ENCODE measurements at places on chromosomes 12 and 14.

- DNase-seq = no peak
These were observed 304.1 kb downstream of the EGLN3 start for GRCh38 chr14:33646692-33647260.

GRCh38 chr12:18139989-18140596, 50.1 kb upstream of the RERGL start:
- DNase-seq = no peak

- DNase-seq = no peak
These were observed 35.8 kb downstream of the KLRK1 start for GRCh38 chr12:10354071-10354470.

- DNase-seq = no peak
These were observed 49.4 kb downstream of the SLC25A47 start for GRCh38 chr14:100372357-100373048.

GRCh38 chr12:83784298-83784890, 1097.7 kb downstream of the TMTC2 start:
- DNase-seq = no peak

- no peak for DNase-seq
These were observed 344.9 kb downstream of the FSCB start for GRCh38 chr14:44162197-44162596.

- no peak for DNase-seq
These were observed 4.4 kb downstream of the ZFP36L1 start for GRCh38 chr14:68788275-68788995.

DNA sequence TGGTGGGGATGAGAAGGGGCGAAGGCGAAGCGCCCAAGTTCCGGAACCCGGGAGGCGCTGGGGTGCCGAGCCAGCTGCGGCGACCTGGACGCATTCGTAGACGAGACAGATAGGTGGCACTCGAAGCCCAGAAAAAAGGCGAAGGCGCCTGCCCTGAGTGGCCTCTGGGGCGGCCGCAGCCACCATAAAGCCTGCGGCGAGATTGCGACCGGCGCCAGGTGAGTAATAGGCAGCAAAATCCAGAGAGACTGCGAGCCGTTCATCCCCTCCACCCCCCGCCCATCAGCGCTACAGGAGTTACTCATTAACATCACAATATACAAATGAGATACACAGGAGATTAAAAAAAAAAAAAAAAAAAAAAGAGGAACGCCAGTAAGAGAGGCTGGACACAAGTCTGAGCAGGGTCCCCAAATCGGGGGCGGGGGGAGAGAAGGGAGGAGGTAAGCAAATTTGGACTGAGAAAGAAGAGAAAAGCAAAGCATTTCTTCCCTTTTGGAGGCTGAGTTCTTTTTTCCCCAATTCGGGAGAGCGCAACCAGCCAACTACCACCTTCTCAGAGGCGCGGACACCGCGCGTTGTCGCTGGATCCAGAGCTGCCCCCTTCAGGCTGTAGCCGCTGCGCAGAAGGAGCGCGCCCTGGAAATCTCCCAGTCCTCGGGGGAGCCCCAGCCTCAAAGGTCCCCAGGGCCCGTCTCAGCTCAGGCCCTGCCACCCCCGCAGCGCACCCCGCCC, 15.7 kb downstream of the TBX3 start:
- no peak for DNase-seq

DNA sequence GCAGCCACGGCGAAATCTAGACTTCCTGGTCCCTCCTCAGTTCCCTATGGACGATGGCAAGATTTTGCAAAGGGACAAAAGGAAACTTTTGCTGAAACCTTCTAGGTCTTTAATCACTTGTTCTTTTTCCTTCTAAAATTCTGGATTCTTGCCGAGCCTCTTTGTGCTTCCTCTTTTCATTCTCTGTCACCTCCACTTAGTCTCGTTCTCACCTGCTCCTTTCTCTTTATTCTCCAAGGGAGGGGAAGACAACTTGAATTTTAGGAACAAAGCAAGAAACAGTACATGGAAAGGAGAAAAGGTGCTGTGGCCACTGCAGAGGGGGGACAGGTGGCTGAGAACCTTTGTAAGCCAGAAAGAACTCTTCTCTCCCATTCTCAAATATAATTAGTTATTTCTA, 194.8 kb downstream of the CACNA1C start:
- DNase-seq = no peak

- DNase-seq = no peak
These were observed 107.0 kb downstream of the ETV6 start for GRCh38 chr12:11756523-11756922.

DNA sequence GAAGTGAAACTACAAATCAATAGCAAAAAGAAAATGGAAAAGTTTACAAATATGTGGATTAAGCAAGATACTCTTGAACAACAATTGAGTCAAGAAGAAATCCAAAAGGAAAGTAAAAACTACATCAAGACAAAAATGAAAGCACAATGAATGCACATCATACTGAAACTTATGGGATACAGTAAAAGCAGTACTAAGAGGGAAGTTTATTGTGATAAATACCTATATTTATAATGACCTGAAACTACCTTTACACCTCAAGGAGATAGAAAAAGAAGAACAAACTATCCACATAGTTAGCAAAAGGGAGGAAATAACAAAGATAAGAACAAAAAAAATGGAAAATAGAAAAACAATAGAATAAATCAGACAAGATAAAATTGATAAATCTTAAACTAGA, 375.0 kb downstream of the TRHDE start:
- no peak for DNase-seq

GRCh38 chr12:87795555-87795954, 233.6 kb downstream of the C12orf50 start:
- DNase-seq = no peak

GRCh38 chr12:12447236-12447635, 90.4 kb downstream of the BORCS5 start:
- DNase-seq = no peak

- no peak for DNase-seq
These were observed 252.7 kb downstream of the LRFN5 start for GRCh38 chr14:41859336-41859735.

- DNase-seq = no peak
These were observed 38.4 kb downstream of the PPM1A start for GRCh38 chr14:60287452-60287851.

DNA sequence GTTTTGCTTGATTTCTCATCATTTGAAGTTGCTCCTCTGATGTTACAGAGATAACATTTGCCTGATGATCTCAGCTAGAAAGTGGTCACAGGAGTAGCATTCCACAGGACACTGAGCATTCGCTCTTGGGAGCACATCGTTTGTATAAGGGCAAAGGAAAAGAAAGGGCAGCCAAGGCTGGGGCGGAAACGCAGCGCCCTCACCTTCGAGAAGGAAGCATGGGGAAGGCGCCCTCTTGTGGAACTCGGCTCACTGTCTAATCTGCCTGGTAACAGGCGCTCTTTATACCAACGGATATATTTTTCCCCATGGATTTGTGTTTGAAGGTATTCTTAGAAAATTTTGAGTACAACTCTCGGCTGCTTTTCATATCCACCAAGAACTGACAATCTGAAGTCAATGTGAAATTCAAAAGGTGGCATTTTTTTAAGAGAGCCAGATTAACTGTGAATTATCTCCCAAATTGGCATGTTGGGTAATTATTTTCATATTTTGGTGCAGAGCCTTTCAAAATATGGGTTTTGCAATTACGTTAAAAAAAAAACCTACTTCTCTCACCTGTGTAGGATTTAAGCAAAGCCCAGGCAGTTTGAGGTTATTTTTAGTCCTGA, 172.7 kb downstream of the CAND1 start:
- peak; percentile 81 for DNase-seq

GRCh38 chr14:95123891-95124579, 33.3 kb downstream of the DICER1 start:
- no peak for DNase-seq

- no peak for DNase-seq
These were observed 326.1 kb downstream of the PDZRN4 start for GRCh38 chr12:41514021-41514777.

GRCh38 chr12:98123021-98123461, 392.3 kb upstream of the TMPO start:
- DNase-seq = no peak

- no peak for DNase-seq
These were observed 85.8 kb downstream of the LLPH start for GRCh38 chr12:66044731-66045130.

GRCh38 chr14:53515276-53515675, 362.2 kb upstream of the DDHD1 start:
- no peak for DNase-seq

DNA sequence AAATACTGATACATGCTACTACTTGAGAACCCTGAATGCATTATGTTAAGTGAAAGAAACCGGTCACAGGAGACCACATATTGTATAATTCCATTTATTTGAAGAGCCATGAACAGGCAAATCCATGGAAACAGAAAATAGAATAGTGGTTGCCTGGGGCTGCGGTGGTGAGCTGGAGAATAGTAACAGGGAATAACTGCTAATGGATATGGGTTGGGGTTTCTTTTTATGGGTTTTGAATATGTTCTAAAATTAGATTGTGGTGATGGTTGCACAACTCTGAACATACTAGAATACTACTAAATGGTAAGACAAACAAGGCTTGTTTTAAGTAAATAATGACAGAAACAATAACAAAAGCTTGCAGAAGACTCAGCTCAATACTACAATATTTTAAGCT, 293.0 kb downstream of the BTG1 start:
- DNase-seq = no peak

DNA sequence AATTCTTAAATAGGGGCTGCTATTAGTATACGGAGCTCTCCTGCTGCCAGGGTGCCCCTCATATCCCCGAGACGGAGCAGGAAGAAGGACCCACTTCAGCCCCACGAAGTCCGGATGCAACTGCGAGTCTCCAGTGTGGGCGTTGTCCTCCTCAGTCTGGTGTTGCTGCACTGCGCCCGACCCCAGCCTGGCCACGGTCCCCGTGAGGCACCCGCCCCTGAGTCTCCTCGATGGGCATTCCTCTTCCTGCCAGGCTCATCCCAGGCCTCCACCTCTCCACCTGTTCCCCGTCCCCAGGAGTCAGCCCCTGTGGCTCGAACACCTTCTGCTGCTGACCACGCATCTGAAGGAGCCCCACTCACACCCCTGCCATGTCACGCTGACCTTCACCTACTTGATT, 68.1 kb upstream of the SFSWAP start:
- DNase-seq = no peak

- DNase-seq = no peak
These were observed 368.0 kb downstream of the TMEM121 start for GRCh38 chr14:105894125-105894977.

- no peak for DNase-seq
These were observed 20.9 kb downstream of the SLCO1C1 start for GRCh38 chr12:20716037-20716436.

GRCh38 chr12:66168410-66168809, 1.4 kb downstream of the TMBIM4 start:
- no peak for DNase-seq

DNA sequence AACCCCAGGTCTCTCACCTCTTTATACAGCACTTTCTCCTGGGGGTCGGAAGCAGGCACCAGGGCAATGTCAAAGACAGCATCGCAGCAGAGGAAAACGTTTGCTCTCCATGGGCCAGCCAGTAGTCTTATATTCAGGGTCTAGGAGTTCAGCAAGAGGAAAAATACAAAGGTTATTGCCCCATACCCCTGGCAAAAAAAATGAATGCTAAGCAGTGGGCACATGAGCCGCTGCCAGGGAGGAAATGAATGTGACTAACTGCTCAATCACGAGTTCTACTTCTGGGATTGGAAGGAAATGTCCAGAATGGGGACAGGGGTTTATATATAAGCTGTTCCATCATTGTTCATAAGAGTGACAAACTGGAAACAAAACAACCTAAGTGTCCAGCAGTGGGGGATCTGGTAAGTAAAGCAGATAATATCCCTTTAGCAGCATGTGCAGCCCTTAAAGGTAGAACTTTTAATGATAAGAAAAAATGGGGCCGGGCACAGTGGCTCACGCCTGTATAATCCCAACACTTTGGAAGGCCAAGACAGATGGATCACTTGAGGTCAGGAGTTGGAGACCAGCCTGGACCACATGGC, 53.8 kb downstream of the PHETA1 start:
- DNase-seq = no peak

DNA sequence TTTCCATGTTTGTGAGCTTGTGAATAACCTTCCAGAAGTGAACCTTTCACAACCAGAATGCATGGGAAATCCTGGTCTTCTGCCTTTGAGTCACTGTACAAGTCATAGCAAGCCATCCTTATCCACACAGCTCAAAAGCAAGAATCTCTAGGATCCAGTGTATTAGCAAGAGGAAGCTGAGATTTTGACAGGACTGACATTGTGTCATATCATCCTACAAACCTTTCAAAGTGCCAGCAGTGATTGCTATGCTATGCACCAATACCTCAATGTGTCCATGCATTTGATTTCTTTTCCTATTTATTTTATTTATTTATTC, 13.5 kb upstream of the NRDE2 start:
- no peak for DNase-seq

- no peak for DNase-seq
These were observed 125.4 kb downstream of the SAMD4A start for GRCh38 chr14:54692284-54692772.

GRCh38 chr14:81972601-81973000, 438.9 kb upstream of the SEL1L start:
- DNase-seq = no peak

DNA sequence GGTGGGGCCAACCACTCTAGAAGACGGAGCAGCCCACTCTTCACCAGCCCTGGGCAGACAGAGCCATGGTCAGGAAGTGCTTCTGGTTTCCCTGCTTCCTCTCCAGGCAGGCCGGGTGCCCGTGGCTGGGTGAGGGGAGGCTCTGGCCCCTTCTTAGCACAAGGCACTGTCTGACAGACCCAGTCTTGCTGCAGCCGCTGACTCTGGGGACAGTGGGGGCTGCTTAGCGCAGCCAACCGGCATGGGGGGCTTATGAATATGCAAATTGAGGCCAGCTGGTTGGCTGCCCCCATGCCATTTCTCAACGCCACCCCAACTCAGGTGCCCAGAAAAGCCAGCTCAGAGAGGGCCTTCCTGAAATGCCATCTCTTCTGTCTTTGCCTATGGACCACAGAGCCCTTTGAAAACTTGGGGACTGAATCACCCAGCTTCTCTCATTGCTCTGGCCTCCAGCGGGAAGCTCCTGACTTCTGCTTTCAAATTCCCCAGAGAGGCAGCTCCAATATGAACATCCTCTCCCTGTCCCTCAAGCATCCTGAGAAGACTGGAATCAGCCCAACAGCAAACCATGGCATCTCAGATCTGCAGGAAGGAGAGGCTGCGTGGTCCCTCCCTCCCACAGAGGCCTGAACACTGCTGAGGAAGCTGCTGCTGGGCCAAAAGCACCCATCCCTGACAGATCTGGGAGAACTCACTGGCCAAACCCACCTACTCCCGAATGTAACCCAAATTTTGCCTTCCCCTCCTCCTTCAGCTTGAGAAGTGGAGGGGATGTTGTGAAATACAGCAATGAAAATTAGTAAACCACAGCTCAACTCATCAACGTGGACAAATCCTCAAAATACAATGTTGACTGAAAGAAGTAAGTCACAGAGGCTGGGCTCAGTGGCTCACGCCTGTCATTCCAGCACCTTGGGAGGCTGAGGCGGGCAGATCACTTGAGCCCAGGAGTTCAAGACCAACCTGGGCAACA, at the start of gene PROX2:
PROX2 (minus strand) TSS at position 205 of the 973 bp plus-strand sequence. CDS start 12,311 bp downstream, outside the sequence.
- DNase-seq = peak; percentile 8

- no peak for DNase-seq
These were observed 10.4 kb upstream of the STRN3 start for GRCh38 chr14:31036552-31036951.

Data from CD8-positive, alpha-beta memory T cell (primary cell).